Forelimb muscle (tissue), 1 donor: ENCODE measurements at places on chromosomes 12 and 14. TPM values are rescaled to one million over a fixed set of nuclear protein-coding genes. Genes with fewer than 3 reads are reported as not detected.

The RBP5 gene
- polyA plus RNA-seq, result 2.4 TPM

The SYNE3 gene
- 9.2 TPM for polyA plus RNA-seq

The MIPOL1 gene
- 4.8 TPM for polyA plus RNA-seq

- DNase-seq, result peak; percentile 32
Observed at GRCh38 chr14:89973234-89973823, 17.6 kb downstream of the TDP1 start.

DNA sequence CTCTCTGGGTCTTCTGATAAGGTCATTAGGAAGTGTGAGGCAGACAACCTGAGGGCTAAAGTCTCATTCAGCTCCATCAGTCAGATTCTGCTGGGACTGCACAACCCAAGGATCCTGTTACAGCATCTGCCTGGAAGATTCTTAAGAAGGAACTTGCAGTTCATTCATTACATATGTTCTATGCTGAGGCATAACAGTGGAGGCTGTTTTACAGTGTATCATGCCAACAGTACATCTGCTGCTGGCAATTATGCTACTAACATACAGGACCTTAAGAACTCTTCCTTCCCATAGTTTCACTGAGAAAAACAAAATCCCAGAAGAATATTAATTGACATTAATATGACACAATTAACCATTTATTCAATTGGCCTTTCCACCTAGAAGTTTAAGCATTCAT lies 968.6 kb downstream of the DIO2 start:
- peak; percentile 11 for DNase-seq
